ENCODE measurements at places on chromosomes 3 and 15.

GRCh38 chr3:127371334-127371733 is 83.5 kb upstream of the PRR20G start:
- DNase-seq, result no peak

- no peak for DNase-seq
These were observed 901.5 kb upstream of the SEMA6D start for GRCh38 chr15:46815765-46816164.

GRCh38 chr3:197682713-197683112 is 54.0 kb downstream of the RUBCN start:
- DNase-seq, result no peak

DNA sequence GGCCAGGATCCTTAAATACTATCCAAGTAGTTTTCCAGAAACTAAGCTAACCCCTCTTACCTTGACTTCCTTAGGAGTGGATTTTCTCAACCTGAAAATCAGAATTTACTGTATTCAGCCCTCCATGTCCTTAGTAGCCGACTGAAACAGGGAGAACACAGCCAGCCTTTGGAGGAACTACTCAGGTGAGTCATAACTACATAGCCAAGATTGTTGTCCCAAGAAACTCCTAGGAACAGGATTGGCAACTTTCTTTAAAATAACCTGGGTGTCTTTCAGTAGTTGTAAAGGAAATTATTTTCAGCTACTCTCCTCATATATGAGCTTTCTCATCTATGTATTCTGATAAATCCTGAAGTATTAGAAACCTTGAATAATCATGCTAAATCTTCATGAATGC is 22.3 kb downstream of the FANCD2OS start:
- no peak for DNase-seq

Data from NCI-H2081 treated with DMSO at 0.1 percent for 48 hours (cell line).